Mesothelial cell of epicardium (in vitro differentiated cells): ENCODE measurements at places on chromosomes 6 and 20. TPM values are rescaled to one million over a fixed set of nuclear protein-coding genes. Genes with fewer than 3 reads are reported as not detected.
A peak's percentile ranks its signal among the peaks of the same experiment; 100 is the strongest.

HAO1 gene
- total RNA-seq, result not detected in 3 replicates

GRCh38 chr20:24388828-24389380, 80.5 kb upstream of the SYNDIG1 start:
- H3K36me3 ChIP-seq, result no peaks in the 10 kb centered on the region
- DNase-seq, result no peak
- H3K4me1 ChIP-seq, result no peaks in the 10 kb centered on the region
- no peak overlapping the region for H3K27ac ChIP-seq
- peaks cover 80% of the 10 kb centered on the region for H3K27me3 ChIP-seq

- no peak overlapping the region for H3K4me3 ChIP-seq
- H3K4me1 ChIP-seq, result peaks cover 22% of the 10 kb centered on the region
- no peak for DNase-seq
These were observed 2.8 kb upstream of the MAPK13 start for GRCh38 chr6:36127462-36128016.

DNA sequence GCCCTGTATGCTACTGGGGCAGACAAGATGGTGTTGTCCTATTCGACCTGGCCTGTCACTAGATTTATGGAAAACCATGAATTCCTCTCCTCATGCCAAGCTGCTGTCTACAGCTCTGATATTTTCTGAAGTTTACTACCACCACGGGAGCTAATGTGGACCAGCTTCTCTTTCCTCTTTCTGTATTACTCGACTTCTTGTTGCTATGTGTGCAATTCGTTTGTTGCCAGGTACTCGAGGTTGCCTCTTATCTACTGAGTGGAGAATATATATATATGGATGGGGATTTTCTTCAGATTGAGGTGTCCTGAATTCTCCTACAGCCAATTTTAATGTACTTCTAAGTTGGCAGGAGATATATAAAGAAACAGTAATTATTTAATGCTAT, 34.7 kb downstream of the MAN1A1 start:
- peaks cover 37% of the 10 kb centered on the region for H3K4me1 ChIP-seq
- H3K27ac ChIP-seq, result peak overlapping the region; percentile 85
- H3K36me3 ChIP-seq, result peaks cover 8% of the 10 kb centered on the region
- H3K27me3 ChIP-seq, result no peaks in the 10 kb centered on the region
- no peak for DNase-seq

KCNK15 gene
- total RNA-seq, result 0.16 to 0.27 TPM (median 0.20 TPM) in 3 replicates

PLA2G7 gene
- total RNA-seq, result 0.45 to 0.54 TPM (median 0.49 TPM) in 3 replicates

DNA sequence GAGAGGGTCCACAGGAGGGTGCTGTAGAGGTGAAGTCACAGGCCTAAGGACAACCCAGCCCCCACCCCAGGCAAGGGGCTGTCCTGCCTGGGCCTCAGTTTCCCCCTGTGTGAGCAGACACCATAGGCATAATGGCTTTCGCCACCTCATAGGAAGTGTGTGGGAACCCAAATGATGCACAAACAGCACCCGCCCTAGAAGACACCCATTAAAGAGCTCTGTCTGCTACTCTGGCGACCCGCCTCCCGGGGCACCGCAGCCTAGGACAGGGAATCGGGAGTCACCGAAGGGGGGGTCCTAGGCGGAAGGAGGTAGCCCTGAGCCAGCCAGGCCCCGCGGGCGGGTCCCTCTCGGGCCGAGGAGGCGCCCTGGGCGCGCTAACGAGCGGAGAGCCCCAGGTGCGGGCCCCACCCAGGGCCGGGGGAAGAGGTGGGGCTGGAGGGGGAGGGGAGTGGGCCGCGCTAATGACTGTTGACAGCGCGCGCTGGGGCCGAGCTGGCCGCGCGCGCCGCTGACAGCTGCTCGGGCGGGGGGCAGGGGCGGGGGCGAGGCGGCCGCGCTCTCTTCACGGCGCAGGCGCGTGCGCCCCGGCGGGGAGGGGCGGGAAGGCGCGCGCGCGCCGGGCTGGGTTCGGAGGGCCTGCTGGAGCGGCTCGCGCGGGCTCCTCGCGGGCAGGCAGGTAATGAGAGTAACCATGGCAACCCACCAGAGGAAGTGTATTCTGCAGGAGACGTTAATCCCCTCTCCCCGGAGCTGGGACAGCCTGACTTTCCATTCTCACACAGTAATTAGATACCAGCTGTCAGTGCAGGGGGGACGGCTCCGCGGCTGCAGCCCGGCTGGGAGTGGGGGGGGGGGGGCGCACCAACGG, 48.9 kb downstream of the NOL4L start:
- H3K27ac ChIP-seq, result peak overlapping the region; percentile 27
- no peaks in the 10 kb centered on the region for H3K36me3 ChIP-seq
- peak; percentile 77 for DNase-seq
- peaks cover 52% of the 10 kb centered on the region for H3K4me1 ChIP-seq

EPPIN gene
- not detected in 3 replicates for total RNA-seq

- no peak for DNase-seq
- peaks cover 6% of the 10 kb centered on the region for H3K36me3 ChIP-seq
- peak overlapping the region; percentile 54 for H3K27ac ChIP-seq
These were observed 1.9 kb downstream of the PTK7 start for GRCh38 chr6:43077981-43078511.

KHDC1L gene
- 0.56 to 0.95 TPM (median 0.58 TPM) in 3 replicates for total RNA-seq

FLRT3 gene
- total RNA-seq, result 98.6 to 101 TPM (median 98.6 TPM) in 3 replicates

GRCh38 chr20:10090588-10091166, 55.9 kb downstream of the ANKEF1 start:
- no peak overlapping the region for H3K27ac ChIP-seq
- H3K4me1 ChIP-seq, result no peaks in the 10 kb centered on the region
- no peaks in the 10 kb centered on the region for H3K36me3 ChIP-seq

DNA sequence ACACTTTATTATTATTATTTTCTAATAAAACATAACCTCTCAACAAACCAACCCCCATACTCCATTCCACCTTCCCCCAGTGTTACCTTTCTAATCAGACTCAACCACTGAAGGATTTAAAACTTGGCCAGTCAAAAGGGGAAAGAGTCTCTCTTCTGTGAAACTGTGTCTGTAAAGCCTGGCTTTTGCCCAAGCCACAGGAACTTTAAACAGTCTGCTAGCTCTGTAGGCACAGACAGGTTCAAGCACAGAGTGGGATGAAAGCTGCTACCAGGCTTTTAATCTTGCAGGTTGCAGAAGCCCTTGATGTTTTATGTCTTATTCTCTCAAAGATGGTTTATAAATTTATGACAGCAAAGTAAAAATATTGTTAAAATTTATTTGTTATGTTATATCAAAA, 585.7 kb downstream of the TENT5A start:
- peaks cover 3% of the 10 kb centered on the region for H3K27me3 ChIP-seq
- DNase-seq, result no peak
- no peaks in the 10 kb centered on the region for H3K36me3 ChIP-seq

DNA sequence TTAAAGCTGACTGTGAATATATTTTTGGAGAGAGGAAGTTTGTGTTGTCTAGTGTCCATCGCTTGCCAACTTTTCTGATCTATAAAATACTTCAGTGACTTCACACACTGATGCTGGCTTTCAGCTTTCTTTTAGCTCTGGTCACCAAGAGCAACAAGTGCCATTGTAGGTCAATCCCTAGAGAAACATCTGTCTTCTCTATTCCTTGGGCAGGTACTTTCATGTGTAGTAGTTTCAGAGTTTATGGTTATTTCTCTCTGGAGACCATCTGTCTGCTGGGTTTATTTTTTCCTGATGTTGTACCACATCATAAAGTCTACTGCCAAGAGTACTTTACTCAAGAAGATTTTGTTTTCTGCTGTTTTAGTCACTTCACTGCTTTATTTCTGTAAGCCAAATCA, 249.9 kb downstream of the KHDC1L start:
- no peak overlapping the region for H3K4me3 ChIP-seq
- peaks cover 5% of the 10 kb centered on the region for H3K36me3 ChIP-seq
- H3K27me3 ChIP-seq, result no peaks in the 10 kb centered on the region
- H3K4me1 ChIP-seq, result peaks cover 19% of the 10 kb centered on the region

DNA sequence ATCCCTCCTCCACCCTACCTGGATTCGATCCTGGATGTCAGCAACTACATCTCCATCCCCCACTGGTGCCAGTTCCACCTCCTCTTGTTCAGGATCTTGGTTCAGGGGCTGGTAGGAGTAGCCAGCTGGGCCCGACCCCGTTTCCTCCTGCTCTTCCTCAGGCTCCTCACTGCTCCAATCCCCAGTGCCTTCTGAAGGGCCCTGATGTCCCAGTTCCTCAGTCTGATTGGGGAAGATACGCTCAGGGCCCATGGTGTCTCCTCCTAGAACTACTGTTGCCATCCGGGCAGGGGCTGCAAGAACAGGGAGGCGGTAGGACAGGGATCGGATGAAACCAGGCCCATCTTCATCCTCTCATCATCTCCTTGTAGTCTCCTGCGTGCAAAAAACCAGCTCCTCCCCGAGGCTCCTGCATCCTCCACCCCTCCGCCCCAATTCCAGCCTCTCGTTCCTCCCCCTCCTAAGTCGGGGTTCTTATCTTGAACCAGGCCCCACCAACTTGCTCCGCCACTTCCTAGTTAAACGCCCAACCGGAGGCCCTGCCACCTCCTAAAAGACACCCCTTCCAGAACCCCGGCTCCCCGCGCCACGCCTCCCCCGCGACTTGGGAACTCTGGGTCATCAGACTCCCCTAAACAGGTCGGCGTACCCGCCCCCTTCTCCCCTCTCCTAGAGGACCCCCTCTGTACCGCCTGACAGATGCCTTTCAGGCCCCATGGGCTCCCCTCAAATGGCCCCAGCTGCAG, 476 bp downstream of the MEA1 start:
- H3K36me3 ChIP-seq, result peaks cover 19% of the 10 kb centered on the region
- DNase-seq, result no peak
- H3K27me3 ChIP-seq, result no peaks in the 10 kb centered on the region
- H3K4me3 ChIP-seq, result peak overlapping the region; percentile 89

DNA sequence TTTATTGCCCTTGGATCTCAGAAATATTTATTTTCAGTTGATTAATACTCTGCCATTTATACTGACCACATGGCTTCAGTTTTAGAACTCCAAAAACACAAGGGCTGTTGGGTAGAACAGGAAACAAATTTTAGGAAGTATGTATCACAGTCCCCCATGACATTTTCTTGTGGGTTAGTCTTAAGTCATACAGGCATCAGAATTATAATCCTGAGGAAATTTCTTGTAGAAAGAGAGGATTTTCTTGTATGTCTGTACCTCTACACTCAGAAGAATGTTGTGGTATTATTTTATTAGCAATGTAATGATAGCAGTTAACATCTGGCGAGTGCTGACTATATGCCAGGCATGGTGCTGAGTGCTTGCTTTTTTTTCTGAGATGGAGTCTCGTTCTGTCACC, 302.9 kb downstream of the CLIC5 start:
- H3K36me3 ChIP-seq, result no peaks in the 10 kb centered on the region
- peaks cover 9% of the 10 kb centered on the region for H3K27me3 ChIP-seq
- H3K4me3 ChIP-seq, result no peak overlapping the region
- no peak overlapping the region for H3K27ac ChIP-seq
- peaks cover 15% of the 10 kb centered on the region for H3K4me1 ChIP-seq
